ENCODE measurements at places on chromosomes 1 and 21. TPM values are rescaled to one million over a fixed set of nuclear protein-coding genes. Genes with fewer than 3 reads are reported as not detected.

Gene FCGR1A
- not detected for total RNA-seq

Gene ZNF669
- 9.4 TPM for total RNA-seq

Gene PTPRU
- 36.6 TPM for total RNA-seq

Gene RAB3B
- 49.2 TPM for total RNA-seq

Gene CA6
- not detected for total RNA-seq

Gene PADI3
- 0.09 TPM for total RNA-seq

Gene TMEM52
- total RNA-seq: 0.84 TPM

DNA sequence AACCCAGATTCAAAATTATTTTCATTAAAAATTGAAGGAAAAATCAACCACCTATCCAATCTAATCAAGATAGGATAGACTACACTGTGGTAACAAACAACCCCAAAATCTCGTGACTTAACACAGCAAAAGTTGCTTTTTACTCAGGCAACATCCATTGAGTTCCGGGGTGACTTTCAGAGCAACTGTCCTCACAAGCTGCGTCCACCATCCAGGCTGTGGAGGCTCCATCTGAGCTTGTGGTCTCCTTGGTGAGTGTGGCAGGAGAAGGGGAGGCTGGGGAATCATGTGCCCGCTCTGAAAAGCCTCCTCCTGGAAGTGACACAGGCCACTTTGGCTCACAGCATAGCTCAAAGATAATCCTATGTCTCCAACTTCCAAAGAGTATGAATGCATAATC lies 52.4 kb downstream of the CD2 start:
- no peak overlapping the region for H3K4me3 ChIP-seq
- no peak for DNase-seq
- no peaks in the 10 kb centered on the region for H3K36me3 ChIP-seq
- H3K4me1 ChIP-seq: no peaks in the 10 kb centered on the region
- peaks cover 5% of the 10 kb centered on the region for H3K27me3 ChIP-seq

DNA sequence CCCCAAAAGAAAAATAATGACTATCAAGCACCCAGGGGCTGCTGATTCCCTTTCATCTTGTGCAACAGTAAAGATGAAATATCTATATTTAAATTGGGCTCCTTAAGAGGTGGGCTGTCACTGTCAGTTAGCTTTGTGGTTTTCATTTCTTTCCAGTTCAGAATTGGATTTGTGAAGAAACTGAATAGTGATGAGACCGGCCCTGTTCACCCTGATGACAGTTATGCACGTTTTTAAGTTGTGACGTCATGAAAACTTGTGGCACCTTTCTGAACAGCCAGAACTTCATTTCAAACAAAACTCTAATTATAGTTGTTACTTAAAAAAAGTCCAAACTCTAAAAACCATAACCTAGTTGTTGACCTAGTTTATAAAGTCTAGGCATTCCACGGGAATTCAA lies 125.9 kb downstream of the RUNX1 start:
- no peaks in the 10 kb centered on the region for H3K36me3 ChIP-seq
- H3K27me3 ChIP-seq: no peaks in the 10 kb centered on the region
- no peak for DNase-seq
- H3K27ac ChIP-seq: no peak overlapping the region
- no peak overlapping the region for H3K4me3 ChIP-seq

DNA sequence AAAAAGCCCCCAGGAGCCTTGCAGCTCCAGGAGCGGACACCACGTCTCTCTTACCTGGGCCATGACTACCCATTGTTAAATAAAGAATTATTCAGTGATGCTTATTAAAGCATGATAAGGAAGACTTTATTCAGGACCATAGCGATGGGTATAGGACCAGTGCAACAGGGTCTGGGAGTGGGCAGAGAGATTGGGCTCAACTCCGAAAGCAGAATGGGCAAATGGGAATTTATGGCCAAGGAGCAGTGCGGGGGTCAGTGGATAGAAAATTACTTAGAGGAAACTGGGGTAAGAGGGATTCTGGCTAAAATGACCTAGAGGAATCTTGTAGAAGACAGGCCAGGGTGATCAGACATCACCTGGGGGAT lies 580 bp upstream of the ATP5PO start:
- H3K36me3 ChIP-seq: peaks cover 19% of the 10 kb centered on the region
- H3K27me3 ChIP-seq: no peaks in the 10 kb centered on the region
- H3K27ac ChIP-seq: peak overlapping the region; percentile 12
- H3K4me1 ChIP-seq: peaks cover 13% of the 10 kb centered on the region
- peak overlapping the region; percentile 91 for H3K4me3 ChIP-seq

- no peak overlapping the region for H3K4me3 ChIP-seq
- peaks cover 40% of the 10 kb centered on the region for H3K36me3 ChIP-seq
- no peaks in the 10 kb centered on the region for H3K27me3 ChIP-seq
- peaks cover 17% of the 10 kb centered on the region for H3K4me1 ChIP-seq
These were observed 19.1 kb downstream of the COL6A2 start for GRCh38 chr21:46116776-46117585.

- H3K27me3 ChIP-seq: no peaks in the 10 kb centered on the region
- DNase-seq: peak; percentile 16
- no peaks in the 10 kb centered on the region for H3K36me3 ChIP-seq
- H3K27ac ChIP-seq: no peak overlapping the region
- no peak overlapping the region for H3K4me3 ChIP-seq
These were observed 253.1 kb upstream of the ADGRL4 start for GRCh38 chr1:79259390-79260336.

GRCh38 chr1:220056374-220056773 lies 10.1 kb upstream of the EPRS1 start:
- no peak overlapping the region for H3K27ac ChIP-seq
- H3K4me3 ChIP-seq: no peak overlapping the region
- H3K4me1 ChIP-seq: no peaks in the 10 kb centered on the region

GRCh38 chr1:72182859-72183258 lies 99.5 kb downstream of the NEGR1 start:
- H3K27ac ChIP-seq: no peak overlapping the region
- no peak for DNase-seq
- H3K4me3 ChIP-seq: no peak overlapping the region
- H3K4me1 ChIP-seq: no peaks in the 10 kb centered on the region

DNA sequence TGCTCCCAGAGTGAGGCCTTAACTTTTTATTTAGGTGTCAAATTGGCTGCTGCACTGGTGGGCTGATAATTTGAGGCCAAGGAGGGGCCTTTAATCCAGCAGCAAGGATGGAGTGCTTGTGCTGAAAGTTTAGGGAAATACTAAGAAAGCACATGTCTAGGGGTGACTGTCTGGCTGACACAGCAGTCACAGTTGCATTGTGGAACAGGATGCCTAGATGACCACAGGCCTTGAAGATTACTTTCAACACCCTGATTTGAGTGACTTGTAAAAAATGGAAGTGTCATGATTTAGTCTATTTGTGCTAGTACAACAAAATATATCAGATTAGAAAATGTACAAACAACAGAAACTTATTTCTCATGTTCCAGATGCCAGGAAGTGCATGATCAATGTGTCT lies 57.7 kb downstream of the ZNF697 start:
- no peak overlapping the region for H3K27ac ChIP-seq
- no peak for DNase-seq
- H3K27me3 ChIP-seq: peaks cover 12% of the 10 kb centered on the region
- H3K36me3 ChIP-seq: no peaks in the 10 kb centered on the region

DNA sequence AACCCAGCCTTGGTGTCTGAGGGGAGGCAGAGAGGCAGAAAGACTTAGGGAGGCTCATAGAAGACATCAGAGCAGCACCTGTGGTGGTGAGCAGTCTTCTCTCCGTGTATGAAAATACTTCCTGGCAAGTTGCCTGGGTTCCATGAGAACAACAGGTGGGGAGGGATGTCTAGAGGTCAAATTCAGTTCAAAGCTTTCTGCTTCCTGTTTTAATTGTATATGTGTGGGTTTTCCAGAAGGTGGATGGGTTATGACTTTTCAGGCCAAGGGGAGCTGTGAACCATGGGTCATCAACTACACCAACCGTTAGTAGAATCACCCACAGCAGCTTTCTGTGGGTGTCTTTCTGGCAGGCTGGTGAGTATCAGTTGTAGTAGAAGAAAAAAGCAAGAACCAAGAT lies 4.1 kb upstream of the FCRL2 start:
- H3K4me1 ChIP-seq: no peaks in the 10 kb centered on the region
- no peaks in the 10 kb centered on the region for H3K27me3 ChIP-seq
- no peaks in the 10 kb centered on the region for H3K36me3 ChIP-seq
- H3K4me3 ChIP-seq: no peak overlapping the region
- no peak overlapping the region for H3K27ac ChIP-seq

GRCh38 chr1:209567698-209568175 lies 15.8 kb upstream of the CAMK1G start:
- H3K36me3 ChIP-seq: no peaks in the 10 kb centered on the region
- no peak overlapping the region for H3K4me3 ChIP-seq
- H3K27me3 ChIP-seq: peaks cover 22% of the 10 kb centered on the region
- H3K4me1 ChIP-seq: peaks cover 5% of the 10 kb centered on the region
- DNase-seq: peak; percentile 88

DNA sequence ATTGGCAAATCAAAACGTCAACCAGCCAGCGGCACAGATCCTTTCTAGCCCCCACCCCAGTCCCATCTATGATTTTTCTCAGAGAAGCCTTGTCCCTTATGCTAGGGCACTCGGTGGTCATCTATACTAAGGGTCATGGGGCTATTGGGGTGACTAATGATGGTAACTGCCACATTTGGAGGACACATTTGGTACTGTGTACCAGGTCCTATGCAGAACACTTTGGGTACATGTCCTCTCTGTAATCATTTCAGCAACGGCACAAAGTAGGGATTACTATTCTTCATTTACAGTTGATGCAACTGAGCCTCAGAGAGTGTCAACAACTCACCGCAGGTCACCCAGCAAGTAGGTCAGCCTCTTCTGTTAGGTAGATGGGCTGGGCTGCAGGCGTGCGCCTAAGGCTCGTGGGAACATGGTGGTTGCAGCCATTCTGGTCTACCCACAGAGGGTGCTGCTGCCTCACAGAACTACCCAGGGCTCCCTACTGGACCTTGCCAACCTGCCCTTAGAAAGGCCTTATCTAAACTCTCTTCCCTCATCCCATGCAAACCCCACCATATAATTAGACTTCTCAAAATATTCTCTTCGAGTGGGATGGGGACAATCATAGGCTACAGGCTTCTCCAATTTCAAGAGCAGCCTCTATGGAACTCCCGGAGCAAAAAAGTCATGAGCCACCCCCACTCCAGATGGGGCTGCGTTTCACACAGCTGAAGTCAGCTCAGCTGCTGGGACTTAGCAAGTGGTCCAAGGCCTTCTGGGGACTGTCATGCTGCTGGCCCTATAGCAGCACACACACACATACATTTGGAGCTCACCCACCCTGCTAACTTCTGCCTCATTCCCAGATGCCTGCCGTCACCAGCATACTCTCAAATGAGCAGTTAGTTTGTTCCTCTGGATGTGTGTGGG lies 5.8 kb upstream of the SDHB start:
- H3K27ac ChIP-seq: no peak overlapping the region
- H3K4me1 ChIP-seq: peaks cover 10% of the 10 kb centered on the region
- no peaks in the 10 kb centered on the region for H3K27me3 ChIP-seq
- peak; percentile 56 for DNase-seq
- no peak overlapping the region for H3K4me3 ChIP-seq
- H3K36me3 ChIP-seq: no peaks in the 10 kb centered on the region

GRCh38 chr1:47926461-47926999 lies 70.7 kb downstream of the TRABD2B start:
- H3K36me3 ChIP-seq: no peaks in the 10 kb centered on the region
- no peak overlapping the region for H3K4me3 ChIP-seq
- peaks cover 5% of the 10 kb centered on the region for H3K27me3 ChIP-seq
- H3K27ac ChIP-seq: no peak overlapping the region
- no peak for DNase-seq

GRCh38 chr1:103144681-103145080 lies 36.4 kb upstream of the COL11A1 start:
- H3K4me1 ChIP-seq: no peaks in the 10 kb centered on the region
- DNase-seq: no peak
- no peak overlapping the region for H3K27ac ChIP-seq
- H3K36me3 ChIP-seq: no peaks in the 10 kb centered on the region
- no peaks in the 10 kb centered on the region for H3K27me3 ChIP-seq

- H3K4me1 ChIP-seq: peaks cover 2% of the 10 kb centered on the region
- H3K4me3 ChIP-seq: no peak overlapping the region
- H3K27ac ChIP-seq: no peak overlapping the region
- H3K27me3 ChIP-seq: no peaks in the 10 kb centered on the region
- no peaks in the 10 kb centered on the region for H3K36me3 ChIP-seq
- no peak for DNase-seq
These were observed 130.0 kb upstream of the VAMP3 start for GRCh38 chr1:7640920-7641585.
